ENCODE measurements at places on chromosomes 12 and 14. TPM values are rescaled to one million over a fixed set of nuclear protein-coding genes. Genes with fewer than 3 reads are reported as not detected.

CHMP4A gene
- total RNA-seq = 35.3 TPM

CACNA1C gene
- total RNA-seq = 2.7 TPM

VRTN gene
- total RNA-seq = 18.6 TPM

GRCh38 chr12:15234011-15234410 is 12.8 kb upstream of the RERG start:
- H3K4me3 ChIP-seq = no peak overlapping the region
- no peak for DNase-seq
- no peaks in the 10 kb centered on the region for H3K36me3 ChIP-seq
- peaks cover 29% of the 10 kb centered on the region for H3K27me3 ChIP-seq
- no peaks in the 10 kb centered on the region for H3K4me1 ChIP-seq
